Activated CD4-positive, alpha-beta T cell treated with anti-CD3 and anti-CD28 coated beads, Interleukin-2, Interleukin-6, amounts not matched to agents 100 ng/mL and 50 ng/mL, durations not matched to agents 16 hours and 8 hours (primary cell): ENCODE measurements at places on chromosomes 5 and 9.

- DNase-seq = peak; percentile 91
Measured at GRCh38 chr9:2055203-2055658, 40.1 kb downstream of the SMARCA2 start.

GRCh38 chr5:53430618-53431252 is 49.7 kb upstream of the FST start:
- DNase-seq = no peak

- DNase-seq = peak; percentile 52
Measured at GRCh38 chr9:89919171-89919681, 314.4 kb downstream of the GADD45G start.

DNA sequence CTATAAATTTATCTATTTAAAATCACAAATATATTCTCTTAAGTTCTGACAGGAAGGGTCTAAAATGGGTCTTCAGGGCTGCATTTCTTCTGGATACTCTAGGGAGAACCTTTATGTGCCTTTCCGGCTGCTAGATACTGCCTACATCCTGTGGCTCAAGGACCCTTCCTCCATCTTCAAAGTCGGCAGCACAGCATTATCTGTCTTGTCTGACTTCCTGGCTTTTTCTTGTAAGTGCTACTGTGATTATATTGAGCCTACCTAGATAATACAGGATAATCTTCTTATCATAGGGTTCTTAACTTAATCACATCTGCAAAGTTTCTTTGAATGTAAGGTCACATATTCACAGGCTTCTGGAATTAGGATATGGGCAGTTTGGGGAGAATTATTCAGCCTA is 943.8 kb upstream of the TYRP1 start:
- no peak for DNase-seq

DNA sequence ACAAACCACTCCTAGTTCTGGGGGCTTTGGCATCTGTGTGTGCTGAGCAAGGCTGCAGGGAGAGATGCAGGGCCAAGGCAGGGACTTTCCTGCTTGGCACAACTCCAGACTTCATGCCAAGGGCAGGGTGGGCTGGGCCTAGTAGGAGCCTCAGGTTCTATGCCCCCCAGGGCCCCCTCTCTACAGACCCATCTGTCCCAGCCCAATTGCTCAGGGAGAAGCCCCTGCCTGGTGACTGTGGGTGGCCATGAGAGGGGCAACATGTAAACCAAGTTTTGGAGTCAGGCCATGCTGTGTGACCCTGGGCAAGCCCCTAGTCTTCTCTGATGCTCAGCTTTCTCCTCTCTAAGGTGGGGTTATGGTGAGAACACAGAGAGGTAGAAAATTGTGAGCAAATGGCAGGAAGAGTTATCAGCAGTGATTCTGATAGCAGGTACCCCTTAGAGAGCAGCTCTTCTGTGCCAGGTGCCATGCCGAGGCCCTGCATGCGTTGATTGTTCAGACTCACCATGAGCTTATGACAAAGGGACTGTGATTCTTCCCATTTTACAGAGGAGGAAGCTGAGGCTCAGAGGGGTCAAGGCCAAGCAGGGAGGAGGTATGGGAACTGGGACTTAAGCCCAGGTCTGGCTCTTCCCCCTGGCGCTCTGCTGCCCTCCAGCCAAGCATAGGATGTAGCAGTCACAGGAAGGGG is 5.2 kb downstream of the OLFML2A start:
- DNase-seq = no peak

DNA sequence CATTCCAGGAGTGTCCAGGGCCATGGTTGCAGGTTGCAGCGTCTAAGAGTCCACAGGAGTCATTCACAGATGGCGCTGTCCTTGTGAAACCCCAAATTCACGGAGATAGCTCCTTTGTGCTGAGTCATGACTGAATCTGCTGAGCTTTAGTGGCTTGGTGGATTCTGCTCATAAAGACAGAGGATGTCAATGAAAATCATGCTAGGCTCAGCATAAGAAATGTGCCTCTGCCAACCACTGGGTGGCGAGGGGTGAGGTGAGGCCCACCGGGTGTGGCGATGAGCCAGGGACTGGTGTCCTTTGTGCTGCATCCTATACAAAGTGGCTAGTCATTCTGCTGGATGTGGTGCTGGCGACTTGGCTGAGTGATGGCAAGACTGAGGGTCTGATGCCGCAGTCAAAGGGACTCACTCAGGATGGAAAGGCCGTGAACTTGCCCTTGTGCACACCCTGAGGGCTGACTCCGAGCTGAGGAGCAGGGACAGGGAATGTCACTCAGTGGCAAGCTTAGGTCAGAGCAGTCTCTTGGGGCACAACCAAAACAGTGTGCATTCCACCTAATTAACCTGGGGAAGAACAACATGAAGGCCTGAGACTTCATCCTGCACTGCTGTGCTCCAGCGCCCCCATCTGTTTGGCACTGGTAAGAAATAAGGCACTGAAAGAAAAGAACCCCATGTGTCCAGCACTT is 71.5 kb downstream of the DAP start:
- peak; percentile 59 for DNase-seq

DNA sequence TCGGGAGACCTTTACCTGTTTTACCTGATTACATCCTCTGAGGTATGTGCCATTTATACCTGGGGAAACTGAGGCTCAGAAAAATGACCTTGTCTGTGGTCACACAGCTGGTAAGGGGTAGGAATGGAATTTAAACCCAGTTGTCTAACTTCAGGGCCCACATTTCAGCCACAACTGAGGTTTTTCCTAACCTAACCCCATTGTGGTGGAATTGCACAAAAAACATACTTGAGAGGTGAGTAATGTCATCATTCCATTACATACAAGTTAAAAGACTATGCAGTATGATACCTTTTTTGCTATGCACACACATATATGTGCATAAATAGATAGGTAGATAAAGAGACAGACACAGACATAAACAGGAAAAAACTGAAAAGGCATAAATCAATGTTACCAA is 14.1 kb downstream of the FGF1 start:
- no peak for DNase-seq

- no peak for DNase-seq
Measured at GRCh38 chr5:177477701-177478477, 4.5 kb upstream of the DBN1 start.

DNA sequence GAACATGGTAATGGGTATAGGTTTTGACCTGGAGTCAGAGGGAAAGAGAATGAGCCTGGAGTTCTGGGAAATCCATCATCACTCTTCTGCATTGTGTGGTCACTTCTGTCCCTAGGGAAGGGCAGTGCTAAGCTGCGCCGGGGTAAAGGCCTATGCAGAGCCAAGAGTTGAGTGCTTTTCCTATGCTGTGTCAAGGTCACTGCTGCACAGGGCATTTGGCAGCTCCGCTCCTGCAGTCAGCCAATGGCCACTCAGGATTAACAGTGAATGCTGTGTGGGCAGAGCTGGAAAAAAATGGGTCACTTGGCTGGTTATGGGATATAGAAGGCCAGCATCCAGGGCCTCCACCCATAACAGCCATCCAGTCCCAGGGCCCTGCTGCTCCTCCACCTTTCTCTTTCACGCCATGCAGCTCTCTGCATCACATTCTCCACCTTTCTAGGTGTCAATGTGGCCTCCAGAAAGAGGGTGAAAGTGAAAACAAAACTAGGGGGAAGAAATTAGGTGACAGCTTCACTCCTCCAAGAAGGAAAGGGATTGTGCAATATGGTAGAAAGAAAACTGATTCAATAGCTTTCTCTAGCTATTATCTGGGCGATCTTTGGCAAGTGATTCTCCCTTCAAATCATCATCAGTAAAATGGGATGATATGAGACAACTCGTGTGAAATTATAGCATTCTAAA is 279.3 kb upstream of the ANKRD55 start:
- no peak for DNase-seq

DNA sequence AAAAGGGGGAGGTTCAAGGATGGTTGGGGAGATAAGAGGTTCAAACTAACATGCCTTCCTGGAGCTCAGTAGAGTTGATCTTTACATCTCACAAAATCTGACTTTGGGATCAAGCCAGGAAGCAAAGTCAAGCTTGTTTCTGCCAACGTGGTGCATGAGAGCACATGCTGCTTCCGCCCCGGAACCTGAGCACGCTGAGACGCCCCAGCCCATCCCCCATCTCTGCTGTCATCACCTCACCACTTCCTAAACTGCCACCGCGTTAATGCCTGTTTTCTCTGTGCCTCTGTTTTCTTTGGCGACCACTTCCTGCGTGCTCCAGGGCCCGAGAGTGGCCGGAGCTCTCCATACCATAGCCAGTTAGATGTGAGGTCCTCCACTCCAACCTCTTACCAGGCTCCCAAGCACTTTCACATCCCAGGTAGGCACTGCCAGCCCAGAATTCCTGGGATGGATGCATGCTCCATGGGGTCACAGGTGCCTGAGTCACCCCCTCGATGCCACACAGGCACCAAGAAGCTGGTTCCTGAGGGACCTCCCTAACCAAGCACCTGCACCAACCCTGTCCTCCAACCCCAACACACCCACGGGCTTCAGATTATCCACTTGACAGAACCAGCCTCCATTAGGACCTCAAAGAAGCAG is 31.2 kb upstream of the AFAP1L1 start:
- DNase-seq = peak; percentile 89

GRCh38 chr9:14296495-14297113 is 17.3 kb downstream of the NFIB start:
- DNase-seq = no peak

- DNase-seq = no peak
Measured at GRCh38 chr9:104853683-104854082, 74.3 kb downstream of the ABCA1 start.

- DNase-seq = peak; percentile 37
Measured at GRCh38 chr9:5945112-5945511, 54.4 kb downstream of the MLANA start.

GRCh38 chr5:50365426-50366251 is 75.4 kb downstream of the EMB start:
- no peak for DNase-seq

DNA sequence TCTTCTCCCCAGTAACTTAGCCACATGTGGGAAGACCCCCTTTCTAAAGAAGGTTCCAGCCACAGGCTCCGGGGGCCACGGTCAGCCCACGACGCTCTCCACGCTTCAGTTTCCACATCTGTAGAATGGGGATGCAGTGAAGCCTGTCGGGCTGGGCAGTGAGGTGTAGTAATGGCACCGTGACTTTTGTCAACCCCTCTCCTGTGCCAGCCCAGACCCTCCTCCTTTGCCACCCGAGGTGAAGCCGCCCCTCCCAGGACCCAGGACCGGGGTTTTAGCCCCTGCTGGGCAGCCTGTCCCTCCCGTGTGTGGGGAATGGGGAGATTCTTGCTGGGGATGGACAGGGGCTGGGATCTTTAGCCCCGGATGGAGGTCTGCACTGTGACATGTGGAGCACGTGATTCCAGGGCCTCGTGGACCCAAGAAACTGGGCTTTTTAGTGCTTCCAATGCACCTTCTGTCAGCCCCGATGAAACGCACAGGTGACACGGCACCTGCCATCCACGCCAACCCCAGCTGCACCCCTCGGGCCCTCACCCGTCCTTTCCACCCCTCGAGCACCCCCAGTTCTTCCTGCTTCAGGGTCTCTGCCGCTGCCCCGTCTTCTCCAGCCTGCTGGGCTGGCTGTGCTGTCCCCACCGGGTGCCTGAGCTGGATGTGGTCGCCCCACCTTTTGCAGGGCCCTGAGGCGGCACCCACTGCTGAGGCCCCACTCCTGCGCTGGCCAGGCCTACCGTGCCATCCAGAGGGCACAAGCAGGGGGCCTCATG is 13.4 kb upstream of the RNU6ATAC start:
- no peak for DNase-seq

GRCh38 chr9:108864446-108864845 is 2.4 kb downstream of the ACTL7A start:
- DNase-seq = no peak

- no peak for DNase-seq
Measured at GRCh38 chr9:114607671-114608524, 3.2 kb upstream of the TMEM268 start.

GRCh38 chr5:53545744-53546143 is 14.7 kb upstream of the NDUFS4 start:
- DNase-seq = no peak

GRCh38 chr5:160837749-160838593 is 14.0 kb downstream of the ATP10B start:
- no peak for DNase-seq

- no peak for DNase-seq
Measured at GRCh38 chr5:150488519-150489359, 19.2 kb upstream of the NDST1 start.

DNA sequence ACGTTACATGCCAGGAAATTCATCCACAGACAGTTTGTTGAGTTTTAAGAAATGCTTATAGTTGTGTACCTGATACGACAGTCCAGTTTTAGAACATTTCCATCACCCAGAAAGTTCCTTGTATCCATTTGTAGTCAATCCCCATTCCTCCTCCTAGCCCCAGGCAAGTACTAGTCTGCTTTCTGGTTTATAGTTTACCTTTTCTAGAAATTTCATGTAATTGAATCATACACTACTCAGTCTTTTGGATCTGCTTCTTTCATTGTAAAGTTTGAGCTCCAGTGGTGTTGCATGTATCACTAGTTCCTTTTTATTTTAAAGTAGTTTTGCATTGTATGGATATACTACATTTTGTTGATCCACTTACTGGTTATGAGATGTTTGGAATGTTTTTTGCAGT is 291.2 kb downstream of the AOPEP start:
- no peak for DNase-seq

DNA sequence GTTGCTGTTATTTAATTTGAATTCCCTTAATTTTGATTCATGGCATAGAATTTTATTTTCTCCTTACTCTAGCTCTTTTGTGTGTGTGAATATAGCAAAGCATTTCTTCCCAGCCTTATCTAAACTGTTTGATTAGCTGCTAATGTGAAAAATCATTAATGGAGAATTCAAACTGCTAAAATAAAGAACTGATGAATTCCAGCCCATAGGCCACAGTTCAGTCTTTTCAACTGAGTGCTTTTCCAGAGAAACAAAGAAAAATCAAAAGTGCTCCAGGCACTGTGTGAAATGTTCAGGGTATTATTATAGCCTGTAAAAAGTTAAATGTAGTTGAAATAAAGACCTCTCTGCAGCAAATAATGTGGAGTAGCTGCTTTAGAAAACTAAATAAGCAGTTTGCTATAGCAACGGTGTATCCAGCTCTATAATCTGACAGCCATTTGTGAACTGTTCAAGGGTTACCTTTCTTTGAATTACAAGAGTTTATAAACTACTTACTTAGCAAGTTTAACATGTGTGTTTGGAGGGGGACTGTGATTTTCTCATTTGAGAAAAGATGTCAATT is 123.8 kb downstream of the GIN1 start:
- no peak for DNase-seq

DNA sequence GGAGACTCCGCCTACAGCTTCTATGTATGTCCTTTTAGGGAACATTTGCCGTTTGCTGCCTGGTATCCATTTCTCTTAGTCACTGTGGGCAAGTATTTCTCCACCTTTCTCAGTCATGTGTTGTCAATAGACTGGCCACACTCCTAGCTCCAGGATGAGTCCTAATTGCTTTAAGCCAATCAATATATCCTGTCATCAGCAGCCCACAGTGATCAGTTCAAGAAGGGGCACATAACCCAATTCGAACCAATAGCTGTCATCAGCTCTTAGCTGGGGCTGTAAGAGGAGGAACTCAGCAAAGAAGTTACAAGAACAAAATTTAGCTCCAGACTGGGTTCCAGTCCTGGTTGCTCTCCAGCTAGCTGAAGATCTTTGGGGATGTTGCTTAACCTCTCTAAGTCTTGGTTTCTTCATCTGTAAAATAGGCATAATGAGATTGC is 70.7 kb upstream of the MAN2A1 start:
- no peak for DNase-seq

- peak; percentile 31 for DNase-seq
Measured at GRCh38 chr9:69822116-69822750, 1.6 kb downstream of the CFAP95 start.

GRCh38 chr5:142845954-142846398 is 75.8 kb downstream of the ARHGAP26 start:
- no peak for DNase-seq

- no peak for DNase-seq
Measured at GRCh38 chr9:112084907-112085306, 90.2 kb downstream of the SUSD1 start.
